Stimulated activated CD8-positive, alpha-beta memory T cell treated with anti-CD3 and anti-CD28 coated beads, Interleukin-4, amount 100 ng/mL, for 1 hour (primary cell): ENCODE measurements at places on chromosomes 13 and 19.
A peak's percentile ranks its signal among the peaks of the same experiment; 100 is the strongest.

DNA sequence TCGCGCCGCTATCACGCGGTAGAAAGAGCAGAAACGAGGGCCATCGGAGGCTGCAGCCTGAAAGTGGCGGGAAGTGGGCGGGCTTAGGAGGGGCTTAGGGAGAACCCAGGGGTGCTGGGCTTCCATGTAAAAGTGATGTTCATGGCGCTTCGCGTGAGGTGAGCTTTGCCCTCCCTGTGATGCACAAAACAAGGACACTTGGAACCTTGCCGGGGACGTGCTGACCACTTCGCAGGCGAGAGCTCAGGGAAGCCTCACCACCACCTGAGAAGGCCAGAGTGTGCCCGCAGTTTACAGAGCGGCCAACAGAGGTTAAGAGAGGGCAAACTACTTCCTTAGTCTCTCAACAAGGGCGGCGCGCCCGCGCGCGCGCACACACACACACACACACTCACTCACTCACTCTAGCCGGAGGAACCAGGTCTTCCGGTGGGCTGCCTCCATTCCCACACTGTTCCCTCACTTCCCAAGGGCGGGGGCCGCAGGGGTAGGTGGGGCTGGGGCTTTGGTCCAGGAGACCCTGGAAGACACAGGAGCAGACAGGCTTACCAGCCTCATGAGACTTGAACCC lies 651 bp downstream of the GAPDHS start:
- peak; percentile 19 for DNase-seq

GRCh38 chr13:41668130-41668757 lies 210.9 kb downstream of the RGCC start:
- no peak for DNase-seq

- DNase-seq: no peak
Measured at GRCh38 chr19:46324277-46324676, 22.6 kb upstream of the PPP5C start.

GRCh38 chr13:29597246-29597645 lies 1.8 kb upstream of the SLC7A1 start:
- no peak for DNase-seq

DNA sequence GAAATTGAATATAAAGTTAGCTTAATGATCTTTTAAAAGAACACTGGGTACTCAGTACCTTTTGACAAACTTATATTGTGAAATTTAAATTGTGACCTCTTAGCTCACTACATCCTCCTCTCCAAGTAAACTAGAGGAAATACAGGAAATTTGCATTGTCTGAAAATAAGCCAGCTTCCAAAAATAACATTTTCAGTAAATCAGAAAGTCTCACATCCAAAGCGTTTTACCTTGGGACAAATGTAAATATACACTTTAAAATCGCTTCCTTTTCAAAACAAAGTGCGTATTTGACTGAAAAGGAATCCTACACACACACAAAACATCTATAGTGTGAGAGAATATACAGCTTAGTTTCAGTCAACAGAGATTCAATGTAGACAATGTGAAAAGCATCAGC lies 2.1 kb upstream of the EFNB2 start:
- DNase-seq: no peak

GRCh38 chr13:64962404-64962803 lies 2267.7 kb downstream of the PCDH9 start:
- DNase-seq: no peak

DNA sequence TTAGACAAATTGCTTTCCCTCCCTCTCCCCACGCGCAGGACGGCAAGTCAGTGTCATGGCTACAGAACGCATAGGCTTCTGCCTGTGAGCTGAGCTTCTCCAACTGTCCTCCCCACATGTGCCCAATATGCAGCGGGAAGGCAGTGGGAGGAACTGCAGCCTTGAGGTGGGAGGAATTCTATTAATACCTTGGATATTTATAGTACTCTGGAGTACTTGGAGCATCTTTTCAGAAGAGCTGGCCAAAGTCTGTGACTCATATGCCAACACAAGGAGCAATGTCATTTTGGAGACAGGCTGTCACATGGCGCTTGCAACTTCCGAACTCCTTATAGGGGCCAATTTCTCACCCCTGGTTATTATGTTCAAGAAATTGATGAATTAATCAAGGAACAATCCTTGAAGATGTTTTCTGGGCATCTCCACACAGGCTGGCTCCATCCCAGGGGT lies 245.0 kb upstream of the SERP2 start:
- no peak for DNase-seq

- DNase-seq: no peak
Measured at GRCh38 chr13:53775807-53776206, 747.2 kb downstream of the OLFM4 start.

- no peak for DNase-seq
Measured at GRCh38 chr13:42836930-42837690, 55.7 kb downstream of the FAM216B start.
